HT1080 (cell line): ENCODE measurements at places on chromosomes 6 and 20. TPM values are rescaled to one million over a fixed set of nuclear protein-coding genes. Genes with fewer than 3 reads are reported as not detected.

DNA sequence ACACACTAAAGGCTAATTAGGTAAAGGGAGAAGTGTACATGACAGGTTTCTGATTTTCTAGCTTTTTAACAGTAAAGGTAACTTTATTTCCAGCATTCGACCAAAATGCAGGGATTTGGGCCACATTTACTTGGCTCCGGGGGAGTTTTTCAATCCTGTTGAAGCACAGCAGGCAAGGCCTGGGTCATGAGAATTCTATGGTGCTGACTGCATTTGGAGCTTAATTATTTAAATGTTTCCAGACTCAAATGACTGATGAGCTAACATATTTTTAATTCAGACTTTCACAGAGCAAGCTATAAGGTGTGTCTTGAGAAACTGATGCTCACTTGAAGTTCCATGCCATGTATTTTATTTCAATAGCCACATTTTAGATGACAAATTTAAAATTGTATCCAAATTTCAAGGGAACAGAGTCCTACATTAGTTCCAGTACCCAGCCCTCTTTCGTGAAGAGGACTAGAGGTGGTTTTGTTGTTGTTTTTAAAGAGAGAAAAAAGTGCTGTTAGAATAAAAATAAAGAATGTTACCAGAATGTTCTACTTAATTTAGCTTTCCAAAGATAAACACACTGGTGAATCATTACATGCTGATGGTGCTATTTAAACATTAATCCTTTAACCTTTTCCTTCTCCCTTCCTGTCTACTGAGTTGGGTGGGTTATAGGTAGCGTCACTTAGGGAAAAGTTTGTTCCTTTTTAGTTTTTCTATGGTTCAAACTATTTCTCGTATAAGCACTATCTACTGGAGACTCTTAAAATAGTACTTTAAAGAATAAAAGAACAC lies 82.3 kb upstream of the PHACTR2 start:
- no peak for DNase-seq

GRCh38 chr6:135030532-135031178 lies 24.0 kb downstream of the HBS1L start:
- DNase-seq = no peak

GRCh38 chr6:32132110-32132509 lies 2.0 kb upstream of the FKBPL start:
- no peak for DNase-seq

DNA sequence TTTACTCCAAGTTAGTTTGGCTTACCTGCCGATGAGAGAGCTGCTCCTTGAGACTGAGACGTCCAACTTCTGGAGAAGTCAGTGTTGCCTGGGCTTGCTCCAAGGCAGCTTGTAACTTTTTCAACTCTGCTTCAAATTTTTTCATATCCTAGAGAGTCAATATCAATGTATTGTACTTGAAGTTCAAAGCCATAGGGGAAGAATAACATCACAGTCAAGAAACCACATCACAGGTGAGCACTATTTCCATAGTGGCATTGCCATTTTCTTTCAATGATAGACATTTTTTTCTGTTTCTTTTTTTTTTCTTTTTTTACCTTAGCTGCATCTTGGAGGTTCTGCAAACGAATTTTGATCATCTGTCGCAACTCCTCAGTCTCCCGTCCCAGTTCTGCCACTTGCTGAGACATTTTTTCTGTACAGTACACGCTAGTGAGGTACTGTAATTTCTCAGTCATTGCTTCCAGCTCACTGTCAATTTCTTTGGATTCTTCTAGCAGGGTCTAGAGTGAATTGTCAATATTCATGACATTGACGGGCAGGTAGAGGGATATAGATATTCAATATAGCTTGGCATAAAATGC lies 326.7 kb downstream of the SYNE1 start:
- DNase-seq = no peak

- peak; percentile 86 for DNase-seq
Observed at GRCh38 chr6:134363323-134364039, 45.6 kb upstream of the SGK1 start.

- no peak for DNase-seq
Observed at GRCh38 chr6:122770835-122771601, 8.5 kb upstream of the FABP7 start.

The ZNF311 gene
- 0.40 and 0.51 TPM in 2 replicates for total RNA-seq

The CST4 gene
- not detected in 2 replicates for total RNA-seq

The TMEM14C gene
- 137 and 140 TPM in 2 replicates for total RNA-seq
